Activated T-cell treated with anti-CD3 and anti-CD28 coated beads, Interleukin-2, amount 50 U/mL, for 72 hours (primary cell): ENCODE measurements at places on chromosomes 6 and 20.
A peak's percentile ranks its signal among the peaks of the same experiment; 100 is the strongest.

DNA sequence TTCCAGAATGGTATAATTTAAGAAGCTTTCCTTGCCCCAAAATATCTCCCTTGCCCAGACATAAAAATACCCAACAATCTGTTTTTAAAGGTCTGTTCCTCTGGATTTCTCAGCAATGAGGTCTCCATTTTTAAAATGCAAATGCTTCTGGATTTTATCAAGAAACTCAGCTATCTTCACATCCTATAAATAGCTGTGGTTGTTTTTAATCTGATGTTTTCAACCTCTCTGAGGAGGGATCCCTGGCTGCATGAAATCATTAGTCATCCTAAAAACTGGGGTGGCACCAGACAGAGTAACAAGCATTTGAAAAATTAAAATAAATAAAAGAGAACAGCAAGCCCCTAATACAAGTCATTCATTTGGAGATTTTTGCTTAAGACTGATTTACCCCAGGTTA lies 168.5 kb upstream of the ID4 start:
- no peak for DNase-seq

- DNase-seq = no peak
Measured at GRCh38 chr6:169800116-169800667, 48.8 kb downstream of the ERMARD start.

- DNase-seq = peak; percentile 48
Measured at GRCh38 chr6:106103728-106104109, 17.6 kb downstream of the PRDM1 start.

DNA sequence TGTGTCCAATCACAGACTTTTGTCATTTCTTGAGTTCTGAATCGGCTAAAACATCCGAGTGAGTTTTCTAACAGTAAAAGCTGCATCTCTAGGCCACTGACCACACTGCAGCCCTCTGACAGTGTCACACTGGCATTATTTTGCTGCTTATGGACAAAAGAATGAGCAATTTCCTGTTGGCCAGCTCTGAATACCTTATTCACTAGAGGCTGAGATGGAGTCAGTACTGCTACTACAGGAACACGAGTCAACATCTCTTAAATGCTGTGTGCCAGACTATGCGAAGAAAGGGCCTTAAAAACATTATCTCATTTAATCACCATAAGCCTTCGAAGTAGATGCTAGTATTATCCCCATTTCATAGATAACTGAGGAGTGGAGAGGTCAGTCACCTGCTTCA lies 42.5 kb upstream of the IPCEF1 start:
- no peak for DNase-seq

GRCh38 chr20:3071610-3072529 lies at the start of gene OXT:
Gene OXT (plus strand): TSS chr20:3071620. CDS start chr20:3071656, 36 bp downstream.
- peak; percentile 69 for DNase-seq

DNA sequence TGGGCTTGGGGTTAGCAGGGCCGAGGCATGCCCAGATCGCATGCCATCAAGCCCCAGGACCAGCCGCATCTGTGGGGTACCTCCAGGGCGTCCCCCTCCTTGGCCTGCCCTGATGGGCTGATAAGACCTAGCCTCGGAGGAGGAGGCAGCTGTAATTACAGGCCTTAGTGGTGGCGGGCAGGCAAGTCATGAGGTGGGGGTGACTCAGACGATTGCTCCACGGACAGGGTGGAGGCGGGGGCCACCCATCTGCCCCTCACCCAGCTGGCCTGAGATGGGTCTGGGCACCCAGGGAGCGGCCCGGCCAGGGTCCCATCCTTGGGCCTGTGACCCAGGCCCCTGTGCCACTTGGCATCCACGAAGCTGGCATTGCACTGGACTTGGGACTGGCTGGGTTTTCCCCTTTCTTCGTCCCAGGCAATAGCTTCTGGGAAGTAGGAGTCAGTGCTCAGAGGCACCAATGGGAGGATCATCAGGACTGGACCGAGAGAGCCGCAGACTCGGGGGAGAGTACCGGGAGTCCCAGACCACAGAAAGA lies 57.5 kb downstream of the CEBPB start:
- no peak for DNase-seq

DNA sequence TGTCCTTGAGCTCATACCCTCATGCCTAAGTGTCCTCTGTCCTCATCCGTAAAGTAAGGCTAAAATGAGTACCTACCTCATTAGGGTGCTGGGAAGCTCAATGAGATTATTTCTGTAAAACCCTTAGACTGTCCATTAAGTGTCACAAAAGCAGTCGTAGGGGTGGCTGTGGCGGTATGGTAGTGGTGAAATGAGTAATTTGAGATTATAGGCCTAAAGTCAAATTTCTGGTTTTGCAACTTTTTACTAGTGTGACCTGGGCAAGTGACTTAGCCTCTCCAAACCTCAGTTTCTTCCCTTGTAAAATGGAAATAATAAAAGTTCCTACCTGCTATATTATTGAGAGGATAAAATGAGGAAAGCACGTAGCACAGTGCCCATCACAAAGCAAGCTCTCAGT lies 148.2 kb upstream of the AKAP12 start:
- DNase-seq = no peak

DNA sequence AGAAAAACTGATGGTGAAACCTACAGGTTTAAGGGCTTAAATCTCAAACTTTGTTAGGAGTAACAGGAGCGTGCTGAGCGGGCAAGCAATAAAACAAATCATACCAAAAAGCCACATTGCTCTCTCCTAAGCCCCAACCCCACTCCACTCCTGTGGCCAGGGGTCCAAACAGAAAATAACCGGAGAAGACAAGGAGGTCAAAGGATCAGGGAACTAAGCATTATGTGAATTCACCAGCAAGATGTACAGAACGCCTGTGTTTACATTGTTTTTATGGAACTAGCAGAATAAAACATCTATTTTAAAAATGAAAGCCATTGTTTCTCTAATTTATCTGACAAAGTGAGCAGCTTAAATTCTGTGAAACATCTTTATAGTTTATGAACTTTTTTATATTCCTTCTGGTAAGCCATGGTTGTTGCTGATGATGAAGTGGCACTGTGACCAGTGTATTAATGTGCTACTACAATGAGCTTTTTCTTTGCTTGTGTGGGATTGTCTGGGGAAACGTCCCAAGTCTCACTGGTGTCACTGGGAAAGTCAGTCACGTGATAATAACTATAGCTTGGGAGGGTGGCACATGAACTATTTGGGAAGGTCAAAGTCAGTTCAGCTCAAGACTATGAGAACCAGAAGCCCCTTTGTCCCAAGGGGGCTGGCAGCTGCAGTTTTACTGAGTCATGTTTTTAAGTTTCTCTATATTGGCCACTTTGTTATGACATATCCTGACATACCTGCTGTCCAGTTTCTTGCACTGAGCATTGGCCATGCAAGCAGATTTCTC lies 9.8 kb downstream of the FAM210B start:
- DNase-seq = no peak

- DNase-seq = peak; percentile 19
Measured at GRCh38 chr6:11198663-11199603, 33.5 kb downstream of the NEDD9 start.

GRCh38 chr20:58760856-58761255 lies 68.3 kb downstream of the NPEPL1 start:
- DNase-seq = no peak

DNA sequence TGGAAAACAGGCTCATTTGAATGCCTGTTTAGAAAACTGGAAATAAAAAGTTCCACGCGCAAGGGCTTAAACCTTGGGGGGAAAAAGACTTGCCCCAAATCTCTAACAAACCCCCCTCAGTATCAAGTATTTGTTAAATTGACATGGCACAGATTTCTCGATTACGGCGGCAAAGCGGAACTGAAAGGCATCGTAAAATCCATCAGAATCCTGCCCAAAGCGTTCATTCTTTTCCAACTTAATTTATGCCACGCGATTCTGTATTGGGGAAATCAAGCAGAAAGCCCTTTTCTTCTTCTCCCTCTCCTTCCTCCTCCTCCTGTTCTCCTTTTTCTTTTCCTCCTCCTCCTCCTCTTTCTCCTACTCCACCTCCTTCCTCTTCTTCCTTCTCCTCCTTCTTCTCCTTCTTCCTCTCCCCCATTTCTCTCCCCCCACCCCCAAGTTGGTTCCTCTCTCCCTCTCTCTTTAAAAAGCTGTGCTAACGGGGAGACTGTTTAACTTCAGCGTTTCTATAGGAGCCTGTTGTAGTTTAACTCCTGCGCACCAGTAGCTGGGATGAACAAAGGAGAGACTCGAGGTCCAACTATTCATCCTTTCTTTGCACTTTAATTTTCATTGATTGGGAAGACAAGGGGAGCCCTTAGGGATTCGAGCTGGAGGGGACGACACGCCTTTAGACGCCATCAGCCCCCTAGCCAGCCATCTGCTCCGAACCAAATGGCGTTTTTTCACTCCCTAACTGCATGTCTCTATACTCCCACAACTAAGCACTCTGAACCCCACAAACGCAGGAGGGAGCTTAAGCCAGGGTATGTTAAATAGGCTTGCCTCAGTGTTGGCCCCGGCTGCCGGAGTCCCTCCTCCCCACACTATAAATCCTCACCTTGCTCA lies 2.7 kb upstream of the DLL1 start:
- no peak for DNase-seq

GRCh38 chr6:13163161-13163944 lies 165.0 kb downstream of the TBC1D7 start:
- no peak for DNase-seq

- no peak for DNase-seq
Measured at GRCh38 chr6:123352705-123353104, 284.0 kb downstream of the TRDN start.

- DNase-seq = no peak
Measured at GRCh38 chr20:34999021-34999451, 43.4 kb downstream of the MYH7B start.

GRCh38 chr6:112967974-112968373 lies 620.8 kb downstream of the RFPL4B start:
- DNase-seq = no peak

DNA sequence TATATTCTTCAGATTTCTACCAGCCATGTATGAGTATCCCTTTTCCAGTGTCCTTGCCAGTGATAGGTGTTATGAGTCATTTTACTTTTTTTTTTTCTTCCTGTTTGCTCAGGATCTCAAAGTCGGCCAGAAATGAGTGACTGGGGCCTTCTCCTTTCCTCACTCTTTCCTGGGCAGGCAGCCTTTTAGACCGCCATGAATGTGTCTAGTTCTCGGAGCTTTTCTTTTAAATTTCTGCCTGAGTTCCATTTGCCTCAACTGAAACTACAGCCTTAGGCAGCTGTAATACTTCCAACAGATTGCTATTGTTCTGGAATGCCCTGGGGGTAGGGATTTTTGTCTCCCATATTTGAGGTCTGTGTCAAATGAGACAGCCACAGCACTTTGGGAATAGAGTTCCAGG lies 83.7 kb downstream of the STXBP5 start:
- DNase-seq = no peak

DNA sequence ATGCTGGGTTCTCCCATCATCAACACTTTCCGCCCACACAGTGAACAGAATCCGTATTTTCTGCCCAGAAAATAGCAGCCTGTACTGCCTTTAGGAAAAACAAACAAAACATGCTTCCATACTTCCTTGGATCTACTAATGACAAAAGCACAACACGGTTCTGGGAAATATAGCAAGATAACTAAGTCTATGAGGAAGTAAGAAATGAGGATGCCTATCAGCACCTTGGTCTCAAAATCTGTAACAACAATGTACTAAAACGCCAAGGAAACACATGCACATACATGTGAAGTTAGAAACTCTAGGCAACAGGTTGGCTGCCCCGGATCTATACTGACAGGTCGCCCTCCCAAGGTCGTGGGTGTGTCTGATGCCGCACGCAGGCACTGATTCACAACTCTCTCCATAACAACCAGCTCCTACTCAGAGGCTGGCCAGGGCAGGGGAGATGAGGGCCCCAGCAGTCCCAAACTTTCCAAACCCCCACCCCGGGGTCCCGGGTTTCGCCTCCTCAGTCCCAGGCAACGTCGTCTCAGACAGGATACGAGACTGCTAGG lies 710 bp downstream of the BTBD9 start:
- peak; percentile 74 for DNase-seq

DNA sequence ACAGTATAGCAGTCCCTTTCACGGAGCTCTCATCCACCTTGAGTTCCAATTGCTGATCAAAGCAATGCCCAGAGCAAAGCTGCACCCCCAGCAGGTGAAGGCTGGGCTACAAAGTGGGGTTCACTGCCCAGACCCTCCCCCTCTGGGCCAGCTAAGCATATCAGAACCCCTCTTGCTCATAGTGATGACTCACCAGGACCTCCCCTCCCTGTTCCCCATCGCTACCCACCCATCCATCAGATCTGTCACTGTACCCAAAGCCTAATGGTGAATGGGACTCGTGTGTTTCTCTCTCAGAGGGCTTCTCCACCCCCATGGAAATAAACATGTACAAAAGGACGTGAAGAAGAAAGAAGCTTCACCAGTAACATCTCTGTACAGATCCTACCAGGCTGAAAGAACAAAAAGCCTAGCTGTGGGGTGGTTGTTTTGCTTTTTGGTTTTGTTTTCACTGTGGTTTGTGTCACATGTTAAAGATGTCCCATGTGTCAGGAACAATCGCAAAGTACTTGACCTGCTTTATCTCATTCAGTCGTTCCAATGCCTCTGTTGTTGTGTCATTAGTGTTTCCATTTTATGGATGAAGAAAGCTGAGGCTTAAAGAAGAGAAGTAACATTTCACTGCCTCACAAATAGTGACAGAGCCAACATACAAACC lies 518.5 kb downstream of the CD83 start:
- DNase-seq = peak; percentile 29

- DNase-seq = no peak
Measured at GRCh38 chr20:20624914-20625313, 87.5 kb downstream of the RALGAPA2 start.

GRCh38 chr6:169371344-169372127 lies 117.9 kb upstream of the THBS2 start:
- no peak for DNase-seq

DNA sequence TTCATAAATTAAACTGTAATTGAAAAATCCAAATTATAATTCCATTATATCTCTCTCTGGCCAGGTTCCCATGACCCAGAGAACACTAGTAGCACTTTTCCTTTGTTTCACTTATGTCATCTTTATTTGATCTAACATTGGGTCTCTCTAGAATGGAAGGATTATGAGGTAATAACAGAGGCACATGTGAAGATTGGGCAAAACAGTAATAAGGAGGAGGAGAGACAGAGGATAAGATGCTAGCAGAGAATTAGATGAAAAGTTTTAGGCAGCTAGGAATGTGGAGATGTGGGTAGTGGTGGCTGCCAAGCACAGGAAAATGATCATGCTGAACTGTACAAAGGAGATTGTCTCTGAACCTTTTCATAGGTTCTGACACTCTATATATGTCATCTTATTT lies 3.3 kb downstream of the TAB2 start:
- no peak for DNase-seq

DNA sequence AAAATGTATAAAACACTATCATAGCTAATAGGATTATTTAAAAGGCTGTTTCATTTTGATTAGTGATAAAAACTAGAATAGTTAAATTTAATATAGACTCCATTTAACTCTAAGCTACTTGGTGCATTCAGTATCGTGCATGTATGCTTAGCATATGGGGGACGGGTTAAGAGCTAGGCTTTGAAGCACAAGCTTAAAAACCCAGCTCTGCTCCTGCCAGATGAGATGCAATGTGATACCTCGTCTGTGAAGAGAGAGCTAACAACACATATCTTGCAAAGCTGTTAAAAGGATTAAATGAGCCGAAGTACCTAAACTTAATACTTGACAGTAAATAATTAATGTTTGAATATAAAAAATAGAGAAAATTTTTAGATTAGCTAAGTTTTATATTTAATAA lies 42.2 kb downstream of the DTNBP1 start:
- DNase-seq = no peak

GRCh38 chr6:21284706-21285105 lies 308.8 kb upstream of the SOX4 start:
- DNase-seq = no peak

- peak; percentile 13 for DNase-seq
Measured at GRCh38 chr20:36506253-36506652, 35.1 kb upstream of the MYL9 start.

GRCh38 chr20:30921286-30922071 lies 336.0 kb upstream of the DEFB115 start:
- no peak for DNase-seq

- no peak for DNase-seq
Measured at GRCh38 chr6:65006788-65007187, 700.2 kb downstream of the EYS start.
